SK-N-MC (cell line): ENCODE measurements at places on chromosomes 13 and 19.

GRCh38 chr19:47274891-47275761 lies 441 bp downstream of the INAFM1 start:
- no peak for DNase-seq

- peak; percentile 73 for DNase-seq
Observed at GRCh38 chr13:33490461-33491327, 205.1 kb upstream of the STARD13 start.

GRCh38 chr19:4707322-4707721 lies 16.3 kb downstream of the DPP9 start:
- no peak for DNase-seq

- DNase-seq: no peak
Observed at GRCh38 chr13:112820318-112820717, 130.5 kb downstream of the ATP11A start.

DNA sequence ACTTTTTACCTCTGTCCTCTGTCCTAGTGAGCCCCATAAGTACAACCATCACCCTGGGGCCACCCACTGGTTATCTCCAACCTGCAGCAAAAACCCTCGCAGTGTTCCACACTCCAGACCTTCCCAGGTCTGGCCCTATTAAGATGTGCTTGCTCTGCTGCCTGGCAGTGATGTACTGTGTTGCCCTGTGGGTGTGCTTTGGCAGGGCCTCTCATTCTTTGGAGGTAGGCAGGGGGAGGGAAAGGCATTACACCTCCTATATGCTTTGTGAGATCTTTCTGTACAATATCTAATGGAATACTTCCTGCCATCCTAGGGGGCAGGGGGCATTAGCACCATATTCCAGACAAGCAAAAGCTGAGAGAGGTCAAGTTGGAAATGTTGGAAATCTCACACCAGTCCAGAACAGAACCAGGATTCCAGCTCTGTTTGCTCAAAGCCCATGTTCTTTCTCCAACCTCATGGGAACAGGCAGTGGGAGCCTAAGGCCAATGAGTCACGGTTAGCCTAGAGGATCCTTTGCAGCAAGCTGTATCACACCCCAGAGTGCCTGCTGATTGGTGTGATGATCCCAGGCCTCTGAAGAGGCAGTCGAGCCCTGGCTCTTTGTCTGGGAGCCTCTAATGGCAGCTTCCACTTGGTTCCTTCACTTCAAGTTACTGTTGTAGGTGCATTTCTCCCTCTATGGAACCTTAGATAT lies 59.7 kb upstream of the UBL3 start:
- DNase-seq: no peak

- DNase-seq: no peak
Observed at GRCh38 chr13:52164989-52165388, 5.6 kb upstream of the NEK3 start.

DNA sequence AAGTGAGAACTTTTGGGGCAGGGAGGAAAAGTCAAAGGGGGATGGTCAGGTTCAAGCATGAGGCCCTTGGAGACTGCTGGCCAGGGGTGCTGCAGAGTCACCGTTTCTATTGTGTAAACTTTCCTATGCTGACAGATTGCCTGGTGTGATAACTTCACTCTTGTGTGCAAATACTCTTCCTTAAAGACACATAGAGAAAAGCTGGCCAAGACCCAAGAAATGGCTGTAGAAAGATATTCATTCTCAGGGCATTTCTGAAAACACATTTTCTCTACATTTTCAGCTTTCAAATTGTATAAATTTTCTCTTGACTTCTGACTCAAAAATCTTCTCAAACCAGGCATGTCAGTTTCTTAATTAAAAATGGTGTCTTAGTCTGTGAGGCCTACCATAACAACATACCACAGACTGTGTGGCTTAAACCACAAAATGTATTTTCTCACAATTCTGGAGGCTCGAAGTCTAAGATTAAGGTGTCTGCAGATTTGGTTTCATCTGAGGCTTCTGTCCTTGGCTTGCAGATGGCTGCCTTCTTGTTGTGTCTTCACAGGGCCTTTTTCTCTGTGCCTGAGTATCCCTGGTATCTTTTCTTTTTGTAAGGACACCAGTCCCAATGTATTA lies 304.5 kb downstream of the KCNRG start:
- DNase-seq: no peak

- peak; percentile 22 for DNase-seq
Observed at GRCh38 chr19:13689085-13689484, 75.2 kb upstream of the MRI1 start.

- DNase-seq: no peak
Observed at GRCh38 chr13:24050796-24051715, 109.5 kb upstream of the SPATA13 start.

GRCh38 chr19:5355693-5356092 lies 15.1 kb upstream of the PTPRS start:
- DNase-seq: no peak

GRCh38 chr13:97583907-97584497 lies 150.0 kb downstream of the RAP2A start:
- no peak for DNase-seq

- DNase-seq: no peak
Observed at GRCh38 chr13:31276421-31276820, 76.6 kb downstream of the B3GLCT start.

- peak; percentile 34 for DNase-seq
Observed at GRCh38 chr13:81017513-81018152, 676.7 kb upstream of the SPRY2 start.

DNA sequence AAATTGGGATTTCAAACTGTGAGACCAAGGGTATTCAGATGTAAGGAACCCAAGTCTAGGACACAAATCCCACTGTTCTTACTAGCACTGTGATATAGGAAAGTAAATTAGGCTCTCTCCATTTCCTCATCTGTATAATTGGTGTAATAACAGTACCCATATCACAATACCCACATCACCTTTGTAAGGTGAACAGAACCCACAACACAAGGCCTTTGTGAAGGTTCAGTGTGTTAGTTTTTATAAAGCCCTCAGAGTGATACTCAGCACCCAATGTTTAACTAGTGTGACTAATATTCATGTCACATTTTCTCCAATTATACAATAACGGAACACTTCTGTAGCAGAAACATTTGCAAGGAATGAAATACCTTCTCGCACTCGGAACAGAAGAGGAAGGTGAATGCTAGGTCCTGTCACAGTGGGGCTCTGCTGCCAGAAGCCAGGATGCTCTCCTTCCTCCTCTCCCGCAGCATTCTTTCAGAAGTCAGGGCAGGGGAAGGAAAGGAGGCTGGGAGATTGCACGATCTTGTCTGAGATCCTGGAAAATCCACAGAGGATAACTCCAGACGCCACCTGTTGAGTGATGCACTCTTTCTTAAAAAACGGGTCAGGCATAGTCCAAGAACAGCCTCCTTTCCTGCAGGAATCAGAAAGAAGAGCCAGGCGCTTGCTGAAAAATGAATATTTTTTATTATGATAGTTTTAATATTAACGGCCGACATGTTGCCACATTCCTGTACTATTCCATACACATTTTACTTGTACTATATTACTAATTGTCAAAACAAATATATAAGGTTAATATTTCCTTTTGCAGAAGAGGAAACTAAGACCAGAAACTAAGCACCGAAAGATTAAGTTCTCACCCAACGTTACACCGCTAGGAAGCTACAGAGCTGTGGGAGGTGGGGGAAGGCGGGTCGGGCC lies 762 bp downstream of the ZNF45 start:
- no peak for DNase-seq

- DNase-seq: no peak
Observed at GRCh38 chr13:33022986-33023385, 6.8 kb downstream of the KL start.

DNA sequence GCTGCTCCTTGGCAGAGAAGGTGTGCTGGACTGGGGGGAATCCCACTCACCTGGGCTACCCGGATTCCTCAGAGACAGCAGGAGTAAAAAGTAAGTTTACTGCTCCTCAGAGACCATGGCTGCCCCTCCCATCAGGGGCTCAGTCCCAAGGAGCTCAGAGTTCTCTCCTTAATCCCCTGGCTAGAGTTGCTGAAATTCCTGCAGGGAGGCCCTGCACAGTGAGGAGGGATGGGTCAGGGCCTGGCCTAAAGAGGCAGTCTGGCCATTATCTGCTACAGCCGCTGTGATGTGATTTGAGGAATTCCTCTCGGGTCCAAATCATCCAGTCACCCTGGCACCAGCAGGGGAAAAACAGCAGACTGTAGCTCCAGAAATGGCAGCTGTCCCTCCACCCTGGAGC lies 502.5 kb downstream of the PCDH17 start:
- DNase-seq: no peak

DNA sequence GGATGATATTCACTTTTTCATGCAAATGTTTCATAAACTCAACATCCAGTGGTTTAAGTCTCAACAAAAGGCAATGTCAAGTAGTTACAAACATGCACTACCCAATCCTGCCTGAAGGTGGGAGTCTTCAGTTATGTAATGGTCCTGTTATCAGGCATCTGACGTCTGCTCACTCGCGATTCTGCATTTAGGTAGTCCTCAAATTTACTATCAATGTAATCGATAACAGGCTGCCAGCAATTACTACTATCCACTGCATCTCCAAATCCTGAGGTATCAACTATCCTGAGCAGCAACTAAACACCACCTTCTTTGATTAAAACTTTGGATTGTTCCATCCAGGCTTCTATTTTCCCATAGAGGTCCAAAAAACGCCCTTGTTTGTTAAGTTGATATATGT lies 51.2 kb downstream of the NLRP12 start:
- peak; percentile 8 for DNase-seq

DNA sequence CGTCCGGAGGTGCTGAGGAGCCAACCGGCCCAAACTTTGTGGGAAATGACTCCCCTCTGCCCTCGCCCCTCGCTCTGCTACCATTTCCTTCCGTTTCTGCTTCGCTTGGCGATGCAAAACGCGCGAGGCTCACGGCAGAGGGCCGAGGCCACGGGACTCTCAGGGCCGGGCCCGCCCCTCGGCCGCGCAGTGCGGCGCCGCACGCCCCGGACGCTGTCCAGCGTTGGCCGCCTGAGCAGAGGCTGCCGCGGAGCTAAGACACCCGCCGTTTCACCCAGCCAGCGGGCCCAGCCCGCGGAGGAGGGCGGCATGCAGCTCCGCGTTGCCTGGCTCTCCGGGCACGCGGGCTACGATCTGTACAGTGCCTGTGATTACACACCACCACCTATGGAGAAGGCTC lies 2.1 kb upstream of the ZNF578 start:
- DNase-seq: no peak

- no peak for DNase-seq
Observed at GRCh38 chr19:54928299-54928698, 19.0 kb downstream of the NLRP7 start.

GRCh38 chr13:24261566-24261965 lies 47.8 kb upstream of the C1QTNF9 start:
- DNase-seq: no peak

DNA sequence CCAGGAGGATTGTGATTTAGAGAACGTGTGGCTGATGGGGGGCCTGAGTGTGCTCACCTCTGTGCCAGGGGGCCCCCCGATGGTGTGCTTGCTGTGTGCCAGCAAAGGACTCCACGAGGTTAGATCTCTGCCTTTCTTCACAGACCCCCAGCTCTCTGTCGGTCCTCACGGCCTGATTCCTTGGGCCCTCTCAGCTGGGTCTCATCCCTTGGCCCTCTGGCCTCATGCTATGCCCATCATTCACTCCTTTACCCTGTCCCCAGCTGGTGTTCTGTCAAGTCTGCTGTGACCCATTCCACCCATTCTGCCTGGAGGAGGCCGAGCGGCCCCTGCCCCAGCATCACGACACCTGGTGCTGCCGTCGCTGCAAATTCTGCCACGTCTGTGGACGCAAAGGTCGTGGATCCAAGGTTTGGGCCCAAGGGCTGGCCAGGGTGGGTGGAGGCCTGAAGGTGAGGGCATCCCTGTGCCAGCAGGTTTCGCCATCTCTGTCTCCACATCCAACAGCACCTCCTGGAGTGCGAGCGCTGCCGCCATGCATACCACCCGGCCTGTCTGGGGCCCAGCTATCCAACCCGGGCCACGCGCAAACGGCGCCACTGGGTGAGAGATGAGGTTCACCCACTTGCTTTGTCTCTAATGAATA lies 7.5 kb downstream of the KMT2B start:
- no peak for DNase-seq

DNA sequence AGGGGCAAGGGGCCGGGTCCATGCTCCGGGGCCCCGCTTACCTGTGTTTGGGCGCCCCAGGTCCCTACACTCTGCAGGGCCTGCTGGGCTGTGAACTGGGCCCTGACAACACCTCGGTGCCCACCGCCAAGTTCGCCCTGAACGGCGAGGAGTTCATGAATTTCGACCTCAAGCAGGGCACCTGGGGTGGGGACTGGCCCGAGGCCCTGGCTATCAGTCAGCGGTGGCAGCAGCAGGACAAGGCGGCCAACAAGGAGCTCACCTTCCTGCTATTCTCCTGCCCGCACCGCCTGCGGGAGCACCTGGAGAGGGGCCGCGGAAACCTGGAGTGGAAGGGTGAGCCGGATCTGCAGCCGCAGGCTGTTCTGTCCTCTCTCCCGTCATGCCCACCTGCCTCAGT lies 1.7 kb downstream of the FCGRT start:
- no peak for DNase-seq

GRCh38 chr19:23482829-23483228 lies 87.6 kb upstream of the ZNF91 start:
- DNase-seq: no peak

GRCh38 chr13:25192052-25192451 lies 20.0 kb upstream of the AMER2 start:
- no peak for DNase-seq

DNA sequence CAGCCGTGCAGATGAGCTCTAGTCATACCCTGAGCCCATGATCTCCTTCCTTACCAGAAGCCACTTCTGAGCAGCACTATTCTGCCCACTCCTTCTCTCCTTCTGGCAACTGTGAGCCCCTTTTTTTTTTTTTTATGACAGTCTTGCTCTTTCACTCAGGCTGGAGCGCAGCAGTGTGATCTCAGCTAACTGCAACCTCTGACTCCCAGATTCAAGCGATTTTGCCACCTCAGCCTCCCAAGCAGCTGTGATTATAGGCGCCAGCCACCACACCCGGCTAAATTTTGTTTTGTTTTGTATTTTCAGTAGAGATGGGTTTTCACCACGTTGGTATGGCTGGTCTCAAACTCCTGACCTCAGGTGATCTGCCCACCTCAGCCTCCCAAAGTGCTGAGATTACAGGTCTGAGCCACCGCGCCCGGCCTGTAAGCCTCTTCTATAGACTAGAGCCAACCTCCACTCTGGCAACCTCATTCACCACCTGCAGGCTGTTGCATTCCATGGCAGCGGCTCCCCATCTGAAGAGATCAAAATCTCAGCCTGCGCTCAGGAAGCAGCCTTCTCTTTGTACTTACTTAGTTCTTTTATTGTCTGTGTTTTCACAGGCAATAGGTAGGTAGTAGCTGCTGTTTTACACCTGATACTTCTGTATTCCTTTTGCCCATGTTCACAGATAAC lies 34.8 kb upstream of the NDFIP2 start:
- DNase-seq: no peak
